ENCODE measurements at places on chromosomes 16 and 17.

DNA sequence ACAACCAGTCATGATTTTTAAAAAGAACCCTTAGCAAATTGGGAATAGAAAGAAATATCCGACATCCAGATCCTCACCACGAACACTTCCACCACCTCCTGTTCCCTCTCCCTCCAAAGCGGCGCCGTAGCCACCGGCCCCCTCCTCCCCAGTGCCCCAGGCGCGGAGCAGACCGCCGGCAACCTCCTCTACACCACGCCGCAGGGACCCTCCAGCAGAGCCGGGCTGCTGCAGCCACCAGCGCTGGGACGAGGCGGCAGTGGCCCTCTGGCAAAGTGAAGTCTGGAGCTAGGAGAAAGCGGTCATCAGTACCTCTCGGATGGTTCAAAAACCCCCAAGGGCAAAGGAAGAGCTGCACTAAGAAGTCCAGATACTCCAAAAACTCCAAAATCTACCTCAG, 41.4 kb upstream of the SLFN13 start:
- DNase-seq: no peak

GRCh38 chr16:2194852-2195321, 1.5 kb downstream of the CASKIN1 start:
- DNase-seq: no peak

GRCh38 chr16:77899416-77899815, 111.1 kb downstream of the VAT1L start:
- no peak for DNase-seq

DNA sequence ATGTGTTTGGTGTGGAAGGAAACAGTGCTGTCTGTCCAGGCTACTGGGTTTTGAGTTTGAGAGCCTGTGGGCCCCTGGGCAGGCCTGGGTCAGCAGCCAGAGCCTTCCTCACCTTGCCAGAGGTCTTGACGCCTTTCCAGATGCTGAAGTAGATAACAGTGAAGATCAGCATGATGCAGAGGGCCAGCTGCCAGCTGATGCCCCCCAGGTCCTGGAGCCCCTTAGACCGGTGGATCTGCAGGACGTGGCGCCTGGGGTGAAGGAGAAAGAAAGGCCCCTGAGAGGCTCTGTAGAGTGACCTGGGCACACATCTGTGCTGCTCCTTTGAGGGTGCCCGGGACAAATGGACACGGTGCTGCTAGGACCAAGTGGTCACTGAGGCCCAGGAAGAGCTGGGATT, 18.4 kb downstream of the SLC6A4 start:
- DNase-seq: no peak

- no peak for DNase-seq
Observed at GRCh38 chr17:48375356-48375755, 54.7 kb downstream of the SKAP1 start.

GRCh38 chr17:28567604-28568003, 3.7 kb downstream of the PIGS start:
- no peak for DNase-seq

DNA sequence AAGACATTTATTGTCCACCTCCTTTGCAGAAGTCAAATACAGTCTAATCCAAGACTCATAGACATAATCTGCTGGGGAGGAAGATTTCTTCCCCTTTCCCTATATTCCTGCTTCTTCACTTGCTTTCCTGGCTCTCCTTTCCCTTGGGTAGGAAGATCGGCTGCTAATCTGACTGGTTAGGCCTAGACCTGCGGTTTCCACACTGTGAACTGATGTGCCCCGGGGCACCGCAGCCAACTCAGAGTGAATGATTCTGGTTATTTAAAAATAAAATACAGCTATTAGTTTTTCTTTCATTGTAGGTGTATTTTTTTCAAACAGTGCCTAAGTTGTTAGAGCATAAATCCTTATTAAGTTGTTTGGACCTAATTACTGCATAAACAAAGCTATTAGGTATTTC, 78.9 kb downstream of the DNAH3 start:
- no peak for DNase-seq

DNA sequence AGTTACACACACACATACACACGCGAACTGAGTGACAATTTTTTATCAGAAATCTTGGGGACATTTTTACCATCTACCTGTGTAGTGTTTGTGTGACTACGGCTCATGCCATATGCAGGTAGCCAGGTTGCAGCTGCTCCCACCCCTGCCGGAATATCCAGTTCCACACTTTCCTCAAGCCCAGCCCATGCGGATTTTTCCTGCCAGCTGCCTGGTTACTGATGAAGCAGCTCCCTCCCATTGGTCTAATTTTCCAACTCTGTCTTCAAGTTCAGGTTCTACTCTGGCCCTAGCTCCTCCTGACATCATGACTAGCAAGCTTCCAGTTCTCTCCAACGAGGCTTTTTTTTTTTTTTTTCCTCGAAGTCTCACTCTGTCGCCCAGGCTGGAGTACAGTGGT, 4.8 kb downstream of the GSG1L2 start:
- DNase-seq: no peak

- DNase-seq: no peak
Observed at GRCh38 chr17:50498021-50498874, 10.0 kb upstream of the MYCBPAP start.

GRCh38 chr17:47727704-47728036, 5.4 kb upstream of the TBX21 start:
- no peak for DNase-seq

DNA sequence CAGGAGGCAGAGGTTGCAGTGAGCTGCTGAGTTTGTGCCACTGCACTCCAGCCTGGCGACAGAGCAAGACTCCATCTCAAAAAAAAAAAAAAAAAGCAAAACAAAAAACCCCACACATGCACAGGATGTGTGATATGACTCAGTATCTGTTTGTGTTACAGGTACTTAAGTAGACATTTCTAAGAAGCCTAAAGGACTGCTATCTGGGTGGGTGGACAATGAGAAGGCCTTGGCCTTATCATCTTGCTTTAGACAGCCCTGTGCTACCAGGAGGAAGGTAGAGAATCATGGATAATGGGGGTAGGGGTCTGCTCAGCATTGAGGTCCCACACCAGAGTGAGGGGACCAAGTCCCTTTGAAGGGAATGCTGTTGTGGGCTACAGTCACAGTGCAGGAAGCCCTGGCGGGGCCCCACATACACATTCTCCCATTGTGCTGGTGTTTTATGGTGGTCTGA, 26.7 kb downstream of the PLD6 start:
- no peak for DNase-seq

GRCh38 chr17:14737984-14738651, 437.2 kb downstream of the HS3ST3B1 start:
- peak; percentile 77 for DNase-seq

DNA sequence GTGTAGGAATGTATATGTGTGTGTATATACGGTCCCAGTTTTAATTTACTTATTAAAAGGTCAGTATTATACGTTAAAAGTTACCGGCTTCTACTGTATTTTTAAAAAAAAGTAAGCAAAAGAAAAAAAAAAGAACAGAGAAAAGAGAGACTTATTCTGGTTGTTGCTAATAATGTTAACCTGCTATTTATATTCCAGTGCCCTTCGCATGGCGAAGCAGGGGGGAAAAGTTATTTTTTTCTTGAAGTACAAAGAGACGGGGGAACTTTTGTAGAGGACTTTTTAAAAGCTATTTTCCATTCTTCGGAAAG, 1.6 kb downstream of the NOG start:
- DNase-seq: no peak

DNA sequence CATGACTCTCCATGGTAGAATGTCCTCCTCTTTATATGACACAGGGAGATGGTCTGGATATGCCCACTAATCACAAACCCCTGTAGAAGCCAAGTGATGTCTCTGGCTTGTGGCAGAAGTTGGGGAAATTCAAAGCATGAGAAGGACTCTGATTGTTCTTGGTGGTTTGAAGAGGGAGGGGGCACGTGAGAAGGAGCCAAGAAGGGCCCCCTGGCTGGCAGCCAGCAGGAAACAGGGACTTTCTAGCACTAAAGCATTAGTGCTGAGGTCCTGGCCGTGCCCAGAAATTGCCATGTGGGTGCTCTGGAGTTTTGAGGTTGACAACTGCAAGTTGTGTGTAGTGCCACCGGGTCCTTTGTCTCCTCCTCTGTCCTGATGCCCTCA, 199.9 kb downstream of the LGALS9B start:
- DNase-seq: no peak

- no peak for DNase-seq
Observed at GRCh38 chr16:16917191-16917785, 538.3 kb downstream of the NPIPA7 start.

GRCh38 chr17:11122908-11123307, 118.1 kb upstream of the SHISA6 start:
- DNase-seq: no peak

GRCh38 chr16:31529108-31529936, 1.6 kb downstream of the AHSP start:
- DNase-seq: peak; percentile 33
